Stimulated activated CD8-positive, alpha-beta memory T cell treated with anti-CD3 and anti-CD28 coated beads, Interleukin-4, amount 100 ng/mL, for 24 hours (primary cell): ENCODE measurements at places on chromosomes 13 and 19.

GRCh38 chr13:82797876-82798275 is 1084.4 kb downstream of the SLITRK1 start:
- no peak for DNase-seq

DNA sequence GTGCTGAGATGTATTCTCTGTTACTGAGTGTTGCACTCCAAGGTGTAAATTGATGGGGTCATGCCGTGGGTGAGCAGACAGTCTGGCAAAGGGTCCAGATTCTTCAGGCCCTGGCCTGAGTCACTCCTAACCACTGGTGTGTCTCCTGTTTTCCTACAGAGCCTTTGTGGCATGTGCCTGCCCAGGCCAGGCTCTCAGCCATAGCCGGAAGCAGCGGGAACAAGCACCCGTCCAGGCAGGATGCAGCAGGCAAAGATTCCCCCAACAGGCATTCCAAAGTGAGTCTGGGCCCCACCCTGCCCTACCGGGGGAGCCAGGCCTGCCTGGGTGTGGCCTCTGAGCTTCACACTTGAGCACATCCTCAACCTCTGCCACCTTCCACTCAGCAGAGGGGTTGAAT is 61.9 kb downstream of the DPF1 start:
- DNase-seq = no peak

DNA sequence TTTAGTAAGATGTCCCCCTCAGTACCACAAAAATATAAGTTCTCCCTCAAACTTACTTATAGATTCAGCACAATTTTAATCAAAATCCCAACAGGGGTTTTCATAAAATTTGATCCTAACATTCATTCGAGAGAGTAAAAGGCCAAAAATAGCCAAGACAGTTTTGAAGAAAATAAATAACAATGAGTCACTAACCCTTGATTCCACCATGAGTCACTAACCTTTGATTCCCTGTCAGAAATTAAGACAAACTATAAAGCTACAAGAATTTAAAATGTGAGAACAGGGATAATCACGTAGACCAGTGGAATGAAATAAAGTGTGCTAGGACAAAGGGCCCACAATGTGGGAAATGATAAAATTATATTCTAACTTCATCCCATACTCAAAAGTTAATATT is 320.3 kb downstream of the SUCLA2 start:
- DNase-seq = no peak

- DNase-seq = no peak
Observed at GRCh38 chr19:51824281-51825005, 29.5 kb downstream of the FPR3 start.
